GOT3 (cell line): ENCODE measurements at places on chromosomes 13 and 19.

- DNase-seq, result no peak
These were observed at the start of gene PCDH8 for GRCh38 chr13:52848455-52849195. PCDH8 (minus strand) TSS chr13:52848640; CDS start chr13:52848436, 204 bp downstream.

- DNase-seq, result no peak
These were observed 14.9 kb downstream of the MAP2K2 start for GRCh38 chr19:4108767-4109625.

- DNase-seq, result no peak
These were observed 1094.7 kb downstream of the UQCRFS1 start for GRCh38 chr19:28118235-28118634.

DNA sequence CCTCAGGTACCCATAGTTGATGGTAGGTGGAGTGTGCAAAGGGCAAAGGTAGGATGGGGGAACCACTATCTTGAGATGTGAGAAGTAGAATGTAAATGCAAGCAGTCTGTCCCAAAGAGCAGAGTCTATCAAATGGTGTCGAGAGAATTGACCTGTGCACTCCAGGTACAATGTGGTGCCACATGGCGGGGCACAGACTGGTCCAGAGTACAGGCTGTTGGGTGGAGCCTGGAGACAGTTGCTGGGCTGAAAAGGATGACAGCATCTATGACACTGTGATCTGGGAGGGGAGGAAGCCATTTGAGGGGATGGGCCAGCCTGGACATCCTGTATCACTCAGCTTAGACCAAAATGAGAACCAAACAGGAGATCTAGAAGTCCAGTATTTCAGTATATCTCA, 180.6 kb downstream of the ABCC4 start:
- DNase-seq, result no peak

- DNase-seq, result no peak
These were observed 21.8 kb downstream of the ARRDC2 start for GRCh38 chr19:18029617-18030338.

- no peak for DNase-seq
These were observed 22.8 kb downstream of the KCTD15 start for GRCh38 chr19:33819506-33819879.

GRCh38 chr13:113657851-113658741, at the start of gene ATP4B:
ATP4B (minus strand) TSS chr13:113658198; CDS start chr13:113658144, 54 bp downstream.
- no peak for DNase-seq

- no peak for DNase-seq
These were observed 78.8 kb downstream of the SPRY2 start for GRCh38 chr13:80262051-80262695.

- no peak for DNase-seq
These were observed 2.7 kb downstream of the B3GNT3 start for GRCh38 chr19:17797424-17798201.

DNA sequence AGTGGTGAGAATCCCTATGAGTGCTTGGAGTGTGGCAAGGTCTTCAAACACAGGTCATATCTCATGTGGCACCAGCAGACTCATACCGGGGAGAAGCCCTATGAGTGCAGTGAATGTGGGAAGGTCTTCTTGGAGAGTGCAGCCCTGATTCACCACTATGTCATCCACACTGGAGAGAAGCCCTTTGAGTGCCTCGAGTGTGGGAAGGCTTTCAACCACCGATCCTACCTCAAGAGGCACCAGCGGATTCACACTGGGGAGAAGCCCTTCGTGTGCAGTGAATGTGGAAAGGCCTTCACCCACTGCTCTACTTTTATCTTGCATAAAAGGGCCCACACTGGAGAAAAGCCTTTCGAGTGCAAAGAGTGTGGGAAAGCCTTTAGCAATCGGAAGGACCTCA, 18.7 kb upstream of the AURKC start:
- no peak for DNase-seq

- DNase-seq, result no peak
These were observed 6.5 kb downstream of the RAB11B start for GRCh38 chr19:8396563-8397203.

DNA sequence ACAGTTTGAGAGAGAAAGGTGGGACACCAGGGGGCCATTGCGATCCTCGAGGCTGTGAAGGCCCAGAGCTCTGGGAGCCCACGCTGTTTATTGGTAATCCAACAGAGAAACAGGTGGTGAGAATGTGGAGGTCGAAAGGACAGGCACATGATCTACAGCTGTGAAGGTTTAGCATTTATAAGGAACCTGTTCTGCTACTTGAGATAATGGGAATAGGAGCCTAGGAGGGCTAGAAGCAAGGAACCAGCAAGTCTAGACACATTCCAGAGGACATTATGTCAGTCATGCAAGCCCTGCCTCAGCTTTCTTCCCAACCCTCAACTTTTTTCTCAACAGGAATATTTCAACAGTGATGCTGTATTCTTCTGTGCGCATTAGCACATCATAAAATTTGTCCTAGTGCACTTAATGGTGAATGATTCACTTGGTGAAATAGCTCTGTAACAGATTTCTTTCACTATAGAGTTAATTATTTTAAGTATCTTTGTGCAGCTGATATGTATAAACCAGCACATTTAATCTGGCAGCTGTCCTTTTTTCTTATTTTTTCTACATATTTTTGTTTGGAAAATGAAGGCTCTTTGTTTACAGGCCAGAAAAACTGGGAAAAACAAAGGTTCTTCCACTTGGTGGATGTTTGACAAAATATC, 25.4 kb downstream of the ZNF90 start:
- DNase-seq, result no peak

DNA sequence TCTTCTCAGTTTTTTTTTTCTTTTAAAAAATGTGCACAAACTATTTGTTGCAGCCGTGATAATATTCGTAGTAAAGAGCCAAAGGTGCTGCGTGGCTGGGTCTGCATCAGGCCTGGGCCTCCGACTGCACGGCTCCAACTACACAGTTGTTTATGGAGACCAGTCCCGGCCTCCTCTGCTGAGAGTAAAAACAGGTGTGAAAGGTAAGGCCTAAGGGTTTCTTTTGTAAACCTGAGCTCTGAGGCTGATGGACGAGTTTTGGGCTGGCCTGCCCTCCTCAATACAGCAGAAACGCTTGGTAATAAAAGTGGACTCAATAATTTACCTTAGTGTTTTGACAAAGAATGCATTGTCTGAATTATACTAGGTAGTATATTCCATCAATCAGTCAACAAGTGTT, 3.9 kb downstream of the MBNL2 start:
- no peak for DNase-seq

DNA sequence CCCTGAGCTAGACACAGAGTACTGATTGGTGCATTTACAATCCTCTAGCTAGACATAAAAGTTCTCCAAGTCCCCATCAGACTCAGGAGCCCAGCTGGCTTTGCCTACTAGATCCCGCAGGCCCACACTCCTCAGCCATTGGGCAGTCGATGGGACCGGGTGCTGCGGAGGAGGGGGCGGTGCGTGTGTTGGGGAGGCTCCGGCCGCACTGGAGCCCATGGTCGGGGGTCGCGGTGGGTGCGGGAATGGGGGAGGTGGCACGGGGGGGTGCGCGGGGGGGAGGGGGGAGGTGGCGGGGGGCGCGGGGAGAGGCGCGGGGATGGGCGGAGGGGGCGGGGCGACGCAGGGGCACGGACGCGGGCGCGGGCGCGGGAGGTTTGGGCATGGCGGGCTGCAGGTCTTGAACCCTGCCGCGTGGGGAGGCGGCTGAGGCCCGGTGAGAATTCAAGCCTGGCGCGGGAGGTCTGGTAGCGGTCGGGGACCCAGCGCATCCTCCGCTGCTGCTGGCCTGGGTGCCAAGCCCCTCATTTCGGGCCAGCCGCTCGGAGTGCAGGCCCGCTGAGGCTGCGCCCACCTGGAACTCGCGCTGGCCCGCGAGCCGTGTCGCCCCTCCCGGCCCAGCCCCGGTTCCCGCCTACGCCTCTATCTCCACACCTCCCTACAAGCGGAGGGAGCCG, 674.1 kb downstream of the SLITRK5 start:
- no peak for DNase-seq

GRCh38 chr19:29211562-29212355, 1.2 kb downstream of the UQCRFS1 start:
- DNase-seq, result no peak

DNA sequence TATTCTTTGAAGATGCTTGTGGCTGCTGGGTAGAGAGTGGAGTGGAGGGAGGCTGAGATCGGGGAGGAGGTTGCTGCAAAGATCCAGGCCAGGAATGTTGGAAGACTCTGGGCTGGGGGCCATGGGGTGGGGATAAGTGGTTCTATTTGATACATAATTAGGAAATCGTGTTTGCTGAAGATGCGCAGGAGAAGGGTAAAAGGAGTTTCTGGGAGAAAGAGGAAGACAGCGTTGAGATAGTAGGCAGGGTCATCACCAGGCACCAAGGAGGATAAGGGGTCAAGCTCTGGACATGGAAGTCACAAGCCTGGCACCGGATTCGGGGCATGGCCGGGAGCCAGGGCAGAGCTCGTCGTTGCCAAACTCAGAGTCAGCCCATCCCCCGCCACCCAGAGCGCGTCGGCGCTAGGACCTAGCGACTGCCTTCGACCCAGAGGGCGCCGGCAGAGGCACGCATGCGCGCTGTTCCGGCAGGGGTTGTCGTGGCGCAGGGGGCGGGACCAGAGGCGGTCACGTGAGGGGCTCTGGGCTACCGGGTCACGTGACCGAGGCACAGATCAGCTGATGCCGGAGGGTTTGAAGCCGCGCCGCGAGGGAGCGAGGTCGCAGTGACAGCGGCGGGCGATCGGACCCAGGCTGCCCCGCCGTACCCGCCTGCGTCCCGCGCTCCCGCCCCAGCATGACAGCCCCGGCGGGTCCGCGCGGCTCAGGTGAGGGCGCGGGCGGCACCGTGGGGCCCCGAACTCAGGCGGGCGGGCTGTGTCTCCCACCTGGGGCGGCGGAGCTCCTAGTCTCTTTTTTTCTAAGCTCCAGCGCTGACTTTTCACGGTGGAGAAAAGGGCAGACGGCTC, at the start of gene MCOLN1:
MCOLN1 (plus strand) TSS at position 553 of the 851 bp plus-strand sequence; CDS start at position 680, 127 bp downstream.
- DNase-seq, result peak; percentile 93

DNA sequence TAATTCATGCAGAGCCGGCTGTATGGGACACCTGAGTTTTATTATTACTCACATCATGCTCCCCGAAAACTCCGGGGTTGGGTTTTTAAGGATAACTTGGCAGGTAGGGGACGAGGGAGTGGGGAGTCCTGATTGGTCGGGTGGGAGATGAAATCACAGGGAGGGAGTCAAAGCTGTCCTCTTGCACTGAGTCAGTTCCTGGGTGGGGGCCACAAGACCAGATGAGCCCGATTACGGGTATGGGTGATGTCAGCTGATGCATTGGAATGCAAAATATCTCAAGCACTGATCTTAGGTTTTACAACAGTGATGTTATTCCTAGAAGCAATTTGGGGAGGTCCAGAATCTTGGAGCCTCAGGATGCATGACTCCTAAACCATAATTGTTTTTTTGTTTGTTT, 18.6 kb upstream of the COG3 start:
- DNase-seq, result no peak
